ENCODE measurements at places on chromosomes 16 and 17.

DNA sequence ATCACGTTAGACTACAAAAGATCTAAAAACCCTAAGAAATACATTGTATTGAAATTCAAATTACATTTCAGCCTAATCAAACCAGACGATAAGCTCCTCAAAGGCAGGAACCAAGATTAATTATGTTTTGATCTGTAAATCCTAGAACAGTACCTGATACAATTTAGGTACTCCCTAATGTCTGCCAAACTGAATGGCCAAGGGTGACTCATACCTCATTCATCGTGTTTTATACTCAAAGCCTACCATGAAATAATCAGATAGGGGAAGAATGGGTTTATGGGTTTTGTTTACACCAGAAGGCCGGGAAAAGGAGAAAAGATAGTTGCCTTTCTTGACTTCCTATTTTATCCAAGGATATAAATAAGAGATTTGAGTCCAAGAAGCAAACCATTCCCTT is 19.3 kb downstream of the MMD start:
- no peak for DNase-seq

DNA sequence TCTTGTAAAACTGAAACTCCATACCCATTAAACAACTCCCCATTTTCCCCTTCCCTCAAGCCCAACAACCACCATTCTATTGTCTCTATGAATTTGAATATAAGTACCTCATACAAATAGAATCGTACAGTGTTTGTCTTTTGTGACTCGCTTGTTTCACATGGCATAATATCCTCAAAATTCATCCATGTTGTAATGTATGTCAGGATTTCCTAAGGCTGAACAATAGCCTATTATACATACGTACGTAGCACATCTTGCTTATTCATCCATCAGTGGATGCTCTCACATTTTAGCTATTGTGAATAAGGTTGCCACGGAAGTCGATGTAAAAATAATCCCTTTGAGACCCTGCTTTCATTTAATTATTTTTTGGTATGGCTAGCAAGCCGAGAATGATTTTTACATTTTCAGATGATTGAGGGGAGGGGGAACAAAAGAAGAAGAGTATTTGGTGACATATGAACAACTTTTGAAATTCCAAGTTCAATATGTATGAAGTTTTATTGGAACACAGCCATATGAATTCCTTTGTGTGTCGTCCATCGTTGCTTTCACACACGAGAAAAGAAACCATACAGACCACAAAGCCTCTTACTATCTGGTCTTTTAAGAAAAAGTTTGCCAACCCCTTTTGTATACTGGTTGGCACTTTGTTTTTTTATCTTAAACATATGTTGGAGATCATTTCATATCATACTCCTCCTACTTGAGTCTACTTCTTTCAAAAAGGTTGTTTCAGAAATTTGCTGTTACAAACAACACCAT is 371.2 kb downstream of the NPIPA8 start:
- DNase-seq: no peak

DNA sequence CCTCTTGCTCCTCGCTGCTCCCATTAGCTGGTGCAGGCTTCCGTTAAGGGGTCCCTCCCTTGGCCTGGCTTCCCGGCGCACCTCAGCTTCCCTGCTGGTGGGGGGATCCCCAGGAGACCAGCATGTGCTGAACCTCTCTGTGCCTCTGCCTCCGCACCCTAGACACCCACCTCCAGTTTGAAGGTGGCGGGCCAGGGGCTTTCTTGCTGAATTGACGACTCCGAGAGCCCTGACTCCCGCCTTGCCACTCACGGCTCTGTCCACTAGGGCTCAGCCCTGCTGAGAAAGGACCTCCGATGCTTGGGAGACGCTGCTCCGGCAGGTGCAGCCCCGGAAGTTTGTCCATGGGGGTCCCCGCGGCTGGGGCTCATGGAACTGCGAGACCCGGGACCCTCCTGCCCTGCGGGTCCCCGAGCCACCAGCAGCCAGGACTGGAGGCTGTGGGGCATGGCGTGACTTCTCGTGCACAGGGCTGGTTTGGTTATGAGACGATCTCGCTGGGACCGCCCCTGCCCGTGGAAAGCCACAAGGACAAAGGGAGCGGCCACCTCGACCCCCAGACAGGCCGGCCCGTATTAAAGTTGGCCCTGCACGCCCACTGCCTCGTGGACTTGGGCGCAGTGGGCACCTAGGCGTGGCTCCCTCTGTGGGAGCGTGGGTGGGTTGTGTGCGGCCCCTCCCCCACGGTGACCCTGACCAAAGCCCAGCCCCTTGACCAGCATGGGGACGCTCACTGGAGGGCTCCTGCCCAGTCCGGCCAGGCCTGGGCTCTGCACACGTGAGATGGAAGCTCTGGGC is 8.1 kb downstream of the CHMP6 start:
- DNase-seq: no peak

GRCh38 chr16:73418691-73419090 is 370.8 kb upstream of the ZFHX3 start:
- DNase-seq: no peak

GRCh38 chr17:73641826-73642600 is 2.2 kb downstream of the SDK2 start:
- no peak for DNase-seq

- peak; percentile 62 for DNase-seq
These were observed 5.4 kb downstream of the BANP start for GRCh38 chr16:87956365-87957231.

- no peak for DNase-seq
These were observed 28.5 kb downstream of the STAT5B start for GRCh38 chr17:42247734-42248133.

DNA sequence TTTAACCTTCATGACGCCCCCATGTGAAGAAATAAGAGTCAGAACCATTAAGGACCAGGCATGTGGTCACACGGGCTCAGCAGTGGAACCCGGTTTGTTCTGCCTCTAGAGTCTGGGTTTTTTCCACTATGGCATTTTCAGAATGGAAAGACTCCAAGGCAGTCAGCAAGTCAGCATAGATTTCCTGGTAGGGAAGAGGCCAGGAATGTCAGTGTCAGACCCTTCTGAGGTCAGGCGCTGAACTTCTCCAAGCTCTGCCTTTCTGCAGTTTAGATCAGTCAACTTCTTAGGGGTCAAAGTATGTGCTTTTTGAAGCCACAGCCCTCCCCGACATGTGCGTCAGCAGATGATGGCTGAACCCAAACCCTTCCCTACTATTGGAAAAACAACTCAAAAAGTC is 3.9 kb downstream of the SSTR2 start:
- DNase-seq: no peak
